ENCODE measurements at places on chromosomes 12 and 14. TPM values are rescaled to one million over a fixed set of nuclear protein-coding genes. Genes with fewer than 3 reads are reported as not detected.

The SIX6 gene
- not detected for total RNA-seq

GRCh38 chr12:47221256-47222023, 141.7 kb upstream of the AMIGO2 start:
- no peak for DNase-seq
- no peaks in the 10 kb centered on the region for H3K36me3 ChIP-seq
- peaks cover 23% of the 10 kb centered on the region for H3K4me1 ChIP-seq
- no peaks in the 10 kb centered on the region for H3K27me3 ChIP-seq
- no peak overlapping the region for H3K4me3 ChIP-seq

DNA sequence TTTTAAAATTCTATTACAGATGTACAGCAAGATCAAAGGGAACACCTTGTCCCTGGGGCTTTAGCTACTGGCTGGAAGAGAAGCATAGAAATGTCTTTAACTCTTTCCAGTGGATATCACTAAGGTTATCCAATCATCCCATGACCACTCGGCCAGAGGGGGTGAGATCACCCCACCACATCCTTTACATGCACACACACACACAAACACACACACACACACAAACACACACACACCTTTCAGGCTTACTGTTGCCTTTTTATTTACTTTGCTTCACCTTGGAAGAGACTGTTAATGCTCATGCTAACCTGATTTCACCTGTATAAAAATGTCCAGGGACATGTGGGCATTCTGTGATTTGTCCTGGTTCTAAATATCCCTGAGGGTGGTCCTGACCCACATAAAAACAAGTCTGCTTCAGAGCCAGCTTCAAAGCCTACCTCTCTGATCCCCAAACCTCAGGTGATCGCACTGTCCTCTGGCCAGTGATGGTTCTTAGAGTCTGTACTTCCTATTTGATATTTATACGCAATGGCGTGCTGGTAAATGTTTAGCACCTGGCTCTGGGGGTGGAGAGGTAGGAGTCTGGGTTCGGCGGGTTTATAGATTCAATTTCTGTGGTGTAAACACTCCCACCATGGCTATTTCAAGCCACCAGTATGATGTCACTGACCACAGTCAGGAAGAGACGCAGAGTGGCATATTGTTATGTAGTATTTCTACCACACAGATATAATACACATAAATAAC, 166.1 kb upstream of the EEA1 start:
- peaks cover 4% of the 10 kb centered on the region for H3K4me1 ChIP-seq
- H3K27me3 ChIP-seq, result no peaks in the 10 kb centered on the region
- H3K4me3 ChIP-seq, result no peak overlapping the region
- DNase-seq, result no peak

DNA sequence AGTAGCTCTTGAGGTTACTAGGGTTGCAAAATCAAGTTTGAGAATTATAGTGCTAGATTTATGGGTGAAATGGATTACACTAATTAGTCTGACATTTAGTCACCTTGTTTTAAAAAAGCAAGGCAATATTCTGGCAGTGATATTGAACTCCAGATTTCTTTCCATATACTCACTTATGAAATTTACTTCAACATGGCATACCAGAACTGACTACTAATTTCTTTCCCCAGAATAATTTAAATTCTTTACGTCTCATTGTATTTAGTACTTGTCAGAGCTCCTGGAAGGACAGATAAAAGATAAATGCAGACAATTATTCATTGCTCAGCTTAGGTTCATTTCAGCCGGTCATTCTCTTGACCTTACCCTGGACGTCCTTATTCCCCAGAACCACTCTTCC, 24.3 kb downstream of the EMP1 start:
- no peak overlapping the region for H3K27ac ChIP-seq
- no peak overlapping the region for H3K4me3 ChIP-seq
- H3K36me3 ChIP-seq, result no peaks in the 10 kb centered on the region
- no peaks in the 10 kb centered on the region for H3K4me1 ChIP-seq
- no peaks in the 10 kb centered on the region for H3K27me3 ChIP-seq
- DNase-seq, result no peak

DNA sequence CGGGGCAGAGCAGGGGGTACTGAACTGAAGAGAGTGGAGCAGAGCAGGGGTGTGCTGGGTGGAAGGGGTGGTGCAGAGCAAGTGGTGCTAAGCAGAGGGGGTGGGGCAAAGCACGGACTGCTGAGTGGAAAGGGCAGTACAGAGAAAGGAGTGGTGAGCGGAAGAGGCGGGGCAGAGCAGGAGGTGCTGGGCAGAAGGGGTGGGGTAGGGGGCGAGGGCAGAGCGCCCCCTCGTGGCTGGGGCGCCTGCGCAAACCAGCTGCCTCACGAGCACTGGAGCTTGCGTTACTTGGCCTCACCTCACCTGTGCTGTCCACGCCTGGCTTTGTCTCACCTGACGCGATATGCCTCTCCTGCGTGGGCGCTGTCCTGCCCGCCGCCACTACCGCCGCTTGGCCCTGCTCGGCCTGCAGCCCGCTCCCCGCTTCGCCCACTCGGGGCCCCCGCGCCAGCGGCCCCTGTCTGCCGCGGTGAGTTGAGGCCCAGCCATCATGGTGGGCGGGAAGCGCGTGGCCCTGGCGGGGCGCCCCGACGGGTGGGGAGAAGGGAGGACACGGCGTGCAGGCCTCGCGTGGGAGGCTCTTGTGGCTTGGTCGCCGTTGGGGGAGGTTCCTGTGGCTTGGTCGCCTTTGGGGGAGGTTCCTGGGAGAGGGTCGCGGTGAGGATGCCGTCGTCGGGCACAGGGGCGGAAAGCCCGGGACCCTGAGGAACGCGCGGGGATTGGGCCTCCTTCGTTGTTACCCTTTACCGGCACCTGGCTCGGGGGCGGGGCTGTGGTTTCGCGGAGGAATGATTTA, at the start of gene COX8C:
TSS of gene COX8C (plus strand) at position 257 of the 796 bp plus-strand sequence. CDS start at position 344, 87 bp downstream.
- H3K27ac ChIP-seq, result no peak within 1 kb of the TSS
- no peaks in the 10 kb centered on the region for H3K4me1 ChIP-seq
- no peak within 1 kb of the TSS for H3K4me3 ChIP-seq
- H3K27me3 ChIP-seq, result no peaks in the 10 kb centered on the region
- DNase-seq, result peak; percentile 74
